ENCODE measurements at places on chromosomes 13 and 19.

DNA sequence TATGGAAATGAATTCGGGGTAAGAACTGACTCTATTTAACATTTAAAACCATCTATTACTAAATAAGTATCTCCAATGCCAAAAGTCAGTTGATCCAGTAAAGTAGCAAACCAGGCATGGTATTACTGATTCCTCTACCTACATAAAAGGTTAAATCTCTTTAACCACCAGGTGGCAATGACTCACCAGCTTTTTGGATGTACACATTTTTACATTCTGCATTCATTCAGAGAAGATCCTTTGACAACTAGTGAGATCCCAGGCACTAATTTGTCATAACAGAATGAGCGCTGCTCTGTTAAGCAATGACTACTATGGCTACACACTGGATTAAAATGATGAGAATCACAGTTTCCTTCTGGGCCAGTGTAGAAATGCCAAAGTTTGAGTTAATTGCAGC lies 329.8 kb upstream of the GPC6 start:
- no peak for DNase-seq

DNA sequence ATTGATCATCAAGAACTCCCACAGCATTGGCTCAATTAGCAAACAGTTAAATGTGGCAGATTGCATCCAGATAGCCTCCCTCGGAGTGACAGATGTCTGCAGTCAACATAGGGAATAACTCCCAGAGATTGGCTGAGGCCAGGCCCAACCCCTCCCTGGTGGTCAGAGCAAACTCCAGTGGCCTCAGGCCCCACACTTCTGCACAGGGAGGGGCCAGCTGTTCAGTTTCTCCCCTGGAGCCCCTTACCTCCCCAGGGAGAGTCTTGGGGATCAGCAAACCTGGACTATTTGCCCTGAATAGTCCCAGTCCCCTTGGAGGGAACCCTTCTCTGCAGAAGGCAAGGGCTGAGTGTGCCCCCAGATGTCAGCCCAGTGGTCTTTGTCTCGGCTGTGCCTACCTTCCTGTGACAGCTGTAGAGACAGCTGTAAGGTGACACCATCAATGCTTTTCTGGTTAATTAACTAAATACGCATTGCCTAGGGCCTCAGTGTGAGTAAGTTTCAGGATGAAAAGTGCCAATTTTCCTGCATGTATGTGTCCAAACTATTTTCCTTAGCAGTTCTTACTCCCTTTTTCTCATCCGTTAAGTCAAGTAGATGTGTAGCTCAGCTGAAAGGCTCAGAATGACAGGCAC lies 102.7 kb upstream of the UQCRFS1 start:
- no peak for DNase-seq

DNA sequence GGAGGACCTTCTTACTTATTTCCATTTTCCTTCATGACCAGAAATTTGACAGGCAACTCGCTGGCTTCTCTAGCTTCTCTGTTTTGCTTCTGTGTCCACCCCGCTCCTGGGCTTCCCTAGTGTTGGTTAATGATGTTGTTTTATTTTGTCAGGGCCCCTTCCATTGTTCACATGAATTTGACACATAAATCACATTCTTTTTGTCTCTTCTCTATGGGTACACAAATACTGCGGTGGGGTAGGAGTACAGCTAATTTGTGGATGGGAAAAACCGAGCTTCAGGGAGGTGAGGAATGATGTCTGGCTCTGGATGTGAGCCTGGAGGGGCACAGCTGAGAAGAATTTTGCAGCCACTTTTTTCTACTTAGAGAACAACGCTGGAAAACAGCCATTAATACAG lies 199.8 kb downstream of the DNAJC15 start:
- no peak for DNase-seq

GRCh38 chr19:52987221-52987620 lies 24.5 kb upstream of the ZNF816 start:
- DNase-seq: no peak
